ENCODE measurements at places on chromosomes 6 and 20. TPM values are rescaled to one million over a fixed set of nuclear protein-coding genes. Genes with fewer than 3 reads are reported as not detected.

GRCh38 chr6:164042212-164042611 lies 627.7 kb downstream of the QKI start:
- no peak overlapping the region for H3K27ac ChIP-seq
- H3K36me3 ChIP-seq: no peaks in the 10 kb centered on the region
- no peak overlapping the region for H3K4me3 ChIP-seq
- H3K4me1 ChIP-seq: no peaks in the 10 kb centered on the region
- DNase-seq: peak; percentile 33
- no peaks in the 10 kb centered on the region for H3K27me3 ChIP-seq

Gene CDSN
- total RNA-seq: not detected

DNA sequence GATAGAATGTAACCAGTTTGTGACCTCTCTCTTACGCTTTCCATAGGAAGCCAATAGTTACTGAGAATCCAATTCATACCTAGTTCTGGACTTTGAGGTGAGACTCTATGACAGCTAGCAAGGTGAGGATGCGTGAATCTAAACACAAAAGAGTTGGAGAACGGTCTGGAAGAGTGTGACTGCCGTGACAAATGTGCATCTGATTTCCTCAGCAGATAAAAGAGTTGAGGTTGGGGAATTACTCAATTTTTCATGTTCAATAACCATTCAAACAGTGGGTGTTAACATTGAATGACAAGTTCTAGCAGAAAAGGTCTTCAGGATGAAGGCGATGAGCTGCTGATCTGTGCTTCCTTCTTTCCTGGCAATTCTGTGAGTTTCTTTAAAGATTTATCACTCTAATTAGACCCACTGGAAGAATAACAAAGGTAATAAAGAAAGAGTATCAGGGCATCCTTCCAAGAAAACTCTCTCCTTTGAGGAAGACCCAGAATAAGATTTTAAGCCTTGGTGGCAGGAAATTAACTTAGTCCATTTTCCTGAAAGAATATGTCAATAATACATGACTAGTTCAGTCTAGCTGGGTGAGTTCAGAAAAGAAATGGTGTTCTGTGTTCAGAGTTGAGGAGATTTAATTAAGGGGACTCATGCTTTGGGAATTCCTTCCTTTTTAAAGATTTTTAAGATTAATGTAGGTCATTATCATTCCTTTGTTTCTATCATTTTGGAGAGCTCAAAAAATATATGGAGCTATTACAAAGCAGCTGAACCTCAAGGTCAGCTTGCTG lies 24.5 kb downstream of the KIF3B start:
- H3K4me3 ChIP-seq: no peak overlapping the region
- no peak for DNase-seq
- H3K27ac ChIP-seq: no peak overlapping the region
- no peaks in the 10 kb centered on the region for H3K27me3 ChIP-seq
- H3K36me3 ChIP-seq: no peaks in the 10 kb centered on the region

GRCh38 chr6:5457041-5457440 lies 195.7 kb downstream of the FARS2 start:
- no peak overlapping the region for H3K27ac ChIP-seq
- H3K4me3 ChIP-seq: no peak overlapping the region
- H3K27me3 ChIP-seq: no peaks in the 10 kb centered on the region
- H3K36me3 ChIP-seq: no peaks in the 10 kb centered on the region

Gene EGFL8
- total RNA-seq: 10.4 TPM

Gene SIRPA
- 9.8 TPM for total RNA-seq

DNA sequence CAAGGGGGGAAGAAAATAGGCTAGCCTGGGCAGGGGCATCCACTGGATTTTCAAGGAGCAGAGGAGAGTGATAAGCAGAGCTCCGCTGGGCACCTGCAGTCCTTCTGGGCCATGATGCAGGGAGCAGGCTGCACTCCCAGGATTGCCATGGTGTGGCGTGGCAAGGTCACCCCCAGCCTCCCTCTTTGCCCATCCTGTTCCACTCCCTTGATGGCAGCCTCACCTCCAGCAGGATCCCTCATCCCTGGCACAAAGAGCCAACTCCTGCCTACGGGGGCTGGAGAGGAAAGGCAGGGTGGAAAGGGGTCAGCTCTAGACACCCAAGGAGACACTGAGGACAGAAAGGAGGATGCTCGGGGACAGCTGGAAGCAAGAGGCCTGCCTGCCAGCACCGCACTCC lies 22.4 kb upstream of the MYMX start:
- H3K27me3 ChIP-seq: no peaks in the 10 kb centered on the region
- DNase-seq: no peak
- H3K27ac ChIP-seq: no peak overlapping the region

Gene GABRR1
- total RNA-seq: 0.21 TPM

Gene KCNK5
- total RNA-seq: 39.6 TPM

- H3K4me1 ChIP-seq: no peaks in the 10 kb centered on the region
- H3K27me3 ChIP-seq: no peaks in the 10 kb centered on the region
- no peak overlapping the region for H3K4me3 ChIP-seq
- H3K36me3 ChIP-seq: no peaks in the 10 kb centered on the region
These were observed 8.3 kb downstream of the TENT5A start for GRCh38 chr6:81744131-81744530.

DNA sequence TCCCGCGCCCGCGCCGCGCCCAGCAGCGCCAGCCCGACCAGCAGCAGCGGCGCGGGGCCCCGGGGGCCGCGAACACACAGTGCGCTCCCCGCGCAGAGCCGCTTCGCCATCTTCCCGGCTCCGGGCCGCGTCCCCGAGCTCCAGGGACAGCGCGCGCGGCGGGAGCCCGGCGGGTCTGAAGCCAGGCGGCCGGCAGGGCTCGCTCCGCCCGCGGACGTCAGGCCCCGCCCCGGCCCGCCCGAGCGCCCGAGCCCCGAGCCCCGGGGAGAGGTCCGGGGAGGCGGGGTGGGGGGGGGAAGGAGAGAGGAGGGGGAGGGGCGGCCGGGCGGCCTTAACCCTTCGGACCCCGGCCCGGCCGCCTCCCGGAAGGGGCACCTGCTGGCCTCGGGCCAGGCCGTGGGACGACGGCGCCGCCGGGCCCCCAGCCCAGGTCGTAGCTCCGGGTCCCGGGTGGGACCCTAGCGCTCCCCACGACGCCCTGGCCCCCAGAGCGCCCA lies at the start of gene LAMA5:
LAMA5 (minus strand) TSS at position 177 of the 497 bp plus-strand sequence; CDS start at position 110, 67 bp downstream.
- peak within 1 kb of the TSS; percentile 46 for H3K27ac ChIP-seq
- H3K36me3 ChIP-seq: no peaks in the 10 kb centered on the region

- no peak overlapping the region for H3K4me3 ChIP-seq
- H3K36me3 ChIP-seq: no peaks in the 10 kb centered on the region
- DNase-seq: peak; percentile 5
- H3K27ac ChIP-seq: no peak overlapping the region
These were observed 88.1 kb downstream of the ERMARD start for GRCh38 chr6:169839493-169839892.

- no peak for DNase-seq
- no peaks in the 10 kb centered on the region for H3K36me3 ChIP-seq
- no peaks in the 10 kb centered on the region for H3K4me1 ChIP-seq
- no peak overlapping the region for H3K4me3 ChIP-seq
- no peak overlapping the region for H3K27ac ChIP-seq
- H3K27me3 ChIP-seq: no peaks in the 10 kb centered on the region
These were observed 98.6 kb upstream of the GPR6 start for GRCh38 chr6:109879521-109879920.

DNA sequence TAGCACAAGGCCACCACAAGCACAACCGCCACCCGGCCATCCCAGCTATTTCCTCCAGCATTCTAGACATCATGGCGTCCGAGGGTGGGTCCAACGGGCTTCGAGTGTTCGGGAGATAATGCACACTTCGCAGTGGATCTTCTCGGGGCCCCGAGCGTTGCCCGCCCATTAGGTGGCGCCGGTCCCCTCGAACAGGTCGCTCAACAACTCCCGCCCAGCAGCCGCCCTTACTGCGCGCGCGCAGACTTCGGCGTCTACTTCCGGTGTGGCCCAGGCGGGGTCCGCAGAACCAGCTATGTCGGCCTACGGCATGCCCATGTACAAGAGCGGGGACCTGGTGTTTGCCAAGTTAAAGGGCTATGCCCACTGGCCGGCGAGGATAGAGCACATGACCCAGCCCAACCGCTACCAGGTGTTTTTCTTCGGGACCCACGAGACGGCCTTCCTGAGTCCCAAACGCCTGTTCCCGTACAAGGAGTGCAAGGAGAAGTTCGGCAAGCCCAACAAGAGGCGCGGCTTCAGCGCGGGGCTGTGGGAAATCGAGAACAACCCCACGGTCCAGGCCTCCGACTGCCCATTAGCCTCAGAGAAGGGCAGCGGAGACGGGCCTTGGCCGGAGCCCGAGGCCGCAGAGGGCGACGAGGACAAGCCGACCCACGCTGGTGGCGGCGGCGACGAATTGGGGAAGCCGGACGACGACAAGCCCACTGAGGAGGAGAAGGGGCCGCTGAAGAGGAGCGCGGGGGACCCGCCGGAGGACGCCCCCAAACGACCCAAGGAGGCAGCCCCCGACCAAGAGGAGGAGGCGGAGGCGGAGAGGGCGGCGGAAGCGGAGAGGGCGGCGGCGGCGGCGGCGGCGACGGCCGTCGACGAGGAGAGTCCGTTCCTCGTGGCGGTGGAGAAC lies at the start of gene HDGFL1:
HDGFL1 (plus strand) TSS at position 286 of the 904 bp plus-strand sequence; CDS start at position 296, 10 bp downstream.
- no peak within 1 kb of the TSS for H3K27ac ChIP-seq
- no peak within 1 kb of the TSS for H3K4me3 ChIP-seq
- H3K36me3 ChIP-seq: no peaks in the 10 kb centered on the region
- no peaks in the 10 kb centered on the region for H3K27me3 ChIP-seq

- H3K27me3 ChIP-seq: no peaks in the 10 kb centered on the region
- DNase-seq: no peak
- no peaks in the 10 kb centered on the region for H3K4me1 ChIP-seq
- H3K4me3 ChIP-seq: no peak overlapping the region
- no peak overlapping the region for H3K27ac ChIP-seq
These were observed 18.5 kb downstream of the RAE1 start for GRCh38 chr20:57369596-57369995.

GRCh38 chr6:99951016-99951805 lies 42.8 kb downstream of the MCHR2 start:
- H3K27ac ChIP-seq: no peak overlapping the region
- no peaks in the 10 kb centered on the region for H3K27me3 ChIP-seq
- no peaks in the 10 kb centered on the region for H3K36me3 ChIP-seq
- no peak for DNase-seq
- no peak overlapping the region for H3K4me3 ChIP-seq

- H3K27me3 ChIP-seq: no peaks in the 10 kb centered on the region
- no peak overlapping the region for H3K27ac ChIP-seq
- no peaks in the 10 kb centered on the region for H3K36me3 ChIP-seq
- DNase-seq: no peak
- no peak overlapping the region for H3K4me3 ChIP-seq
These were observed 375.9 kb downstream of the RNF144B start for GRCh38 chr6:18763086-18763485.

Gene GSTA4
- 13.5 TPM for total RNA-seq

DNA sequence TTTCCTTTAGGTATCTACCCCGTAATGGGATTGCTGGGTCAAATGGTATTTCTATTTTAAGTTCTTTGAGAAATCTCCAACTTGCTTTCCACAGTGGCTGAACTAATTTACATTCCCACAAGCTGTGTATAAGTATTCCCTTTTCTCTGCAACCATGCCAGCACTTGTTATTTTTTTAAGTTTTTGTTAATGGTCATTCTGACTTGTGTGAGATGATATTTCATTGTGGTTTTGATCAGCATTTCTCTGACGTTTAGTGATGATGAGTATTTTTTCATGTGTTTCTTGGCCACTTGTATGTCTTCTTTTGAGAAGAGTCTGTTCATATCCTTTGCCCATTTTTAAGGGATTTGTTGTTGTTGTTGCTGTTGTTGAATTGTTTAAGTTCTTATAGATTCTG lies 871.1 kb downstream of the KIF16B start:
- H3K27me3 ChIP-seq: no peaks in the 10 kb centered on the region
- no peaks in the 10 kb centered on the region for H3K4me1 ChIP-seq
- H3K4me3 ChIP-seq: no peak overlapping the region
- H3K27ac ChIP-seq: no peak overlapping the region
- DNase-seq: no peak
- no peaks in the 10 kb centered on the region for H3K36me3 ChIP-seq

DNA sequence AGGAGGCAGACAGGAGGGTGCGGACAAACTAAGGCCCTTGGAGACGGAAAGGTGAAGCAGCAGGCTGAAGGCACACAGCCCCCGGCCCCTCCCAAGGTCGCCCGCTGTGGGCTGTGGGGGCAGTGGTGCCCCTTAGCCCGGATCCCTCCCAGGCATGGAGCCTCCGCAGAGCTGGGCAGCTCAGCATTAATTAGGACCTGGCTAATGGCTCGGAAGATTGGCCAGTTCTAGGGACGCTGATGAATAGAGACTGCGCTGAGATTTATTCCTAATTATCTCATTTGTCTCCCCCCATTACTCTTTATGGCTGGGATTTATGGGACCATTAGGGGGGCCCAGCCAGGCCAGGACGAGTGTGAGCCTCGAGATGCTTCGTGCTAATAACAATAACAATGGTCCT lies 20.4 kb downstream of the MDFI start:
- no peaks in the 10 kb centered on the region for H3K4me1 ChIP-seq
- DNase-seq: no peak
- no peak overlapping the region for H3K27ac ChIP-seq
- H3K36me3 ChIP-seq: no peaks in the 10 kb centered on the region

GRCh38 chr6:148689168-148689567 lies 57.7 kb upstream of the UST start:
- H3K4me1 ChIP-seq: no peaks in the 10 kb centered on the region
- DNase-seq: no peak
- no peak overlapping the region for H3K4me3 ChIP-seq
- H3K27me3 ChIP-seq: no peaks in the 10 kb centered on the region

Gene OOEP
- not detected for total RNA-seq

Data from colonic mucosa (tissue), 4 donors.